ENCODE measurements at places on chromosomes 1 and 21.

DNA sequence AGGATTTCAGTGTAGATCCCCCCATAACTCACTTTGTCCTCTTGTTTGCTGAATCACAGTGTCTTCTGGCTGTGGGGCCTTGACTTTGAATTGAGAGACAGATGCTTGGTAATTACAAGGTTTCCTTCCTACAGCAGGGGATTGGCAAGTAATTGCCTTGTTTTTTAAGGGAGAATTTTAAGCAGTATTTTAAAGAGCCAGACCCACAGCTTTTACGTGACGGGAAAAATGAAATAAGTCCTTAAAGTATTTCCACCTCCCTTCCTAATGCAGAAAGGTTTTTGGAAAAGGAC, 41.0 kb downstream of the PGBD5 start:
- DNase-seq = peak; percentile 68

- no peak for DNase-seq
Observed at GRCh38 chr21:14995226-14995625, 69.6 kb downstream of the NRIP1 start.

DNA sequence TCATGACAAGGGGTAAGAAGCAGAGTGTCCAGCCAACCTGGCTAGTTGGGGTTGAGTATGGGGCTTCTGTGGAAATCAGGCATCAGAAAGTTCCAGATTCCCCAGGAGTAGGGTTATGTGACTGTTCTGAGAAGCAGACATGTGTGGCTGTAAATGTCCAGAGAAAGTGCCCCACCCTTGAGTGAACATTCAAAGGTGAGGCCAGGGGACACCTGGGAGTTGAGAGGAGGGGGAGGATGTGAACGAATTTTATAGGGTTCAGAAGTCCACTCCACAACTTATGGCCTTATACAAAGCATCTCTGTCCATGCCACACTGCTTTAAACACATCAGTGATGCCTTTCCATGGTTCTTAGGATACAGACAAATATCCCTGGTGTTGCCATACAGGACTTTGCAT, 133.3 kb downstream of the IGSF21 start:
- DNase-seq = no peak

DNA sequence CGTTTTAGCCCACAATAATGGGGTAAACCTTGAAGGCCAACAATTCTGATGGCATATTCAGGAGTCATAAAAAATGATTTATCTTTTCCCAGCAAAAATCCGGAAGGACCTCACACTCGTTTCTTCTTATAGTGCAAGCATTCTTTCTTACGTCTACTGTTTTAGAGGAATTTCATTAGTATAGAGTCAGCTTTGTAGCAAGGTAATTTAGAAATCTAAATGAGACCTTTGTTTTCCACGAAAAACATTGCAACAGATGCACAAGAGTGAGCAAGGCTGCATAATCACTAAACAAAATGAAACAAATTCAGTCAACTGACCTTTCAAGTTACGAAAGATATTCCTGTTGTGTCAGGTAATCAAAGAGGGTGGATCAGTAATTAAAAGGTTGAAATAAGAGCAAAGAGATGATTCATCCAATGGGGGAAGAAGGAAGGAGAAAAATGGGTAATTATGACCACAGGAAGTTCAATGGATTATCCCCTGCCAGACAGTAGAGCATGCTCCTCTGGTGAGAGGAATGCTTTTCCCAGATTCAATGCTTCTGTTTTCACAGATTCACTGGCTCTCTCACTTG, 560 bp upstream of the CSDE1 start:
- DNase-seq = no peak

DNA sequence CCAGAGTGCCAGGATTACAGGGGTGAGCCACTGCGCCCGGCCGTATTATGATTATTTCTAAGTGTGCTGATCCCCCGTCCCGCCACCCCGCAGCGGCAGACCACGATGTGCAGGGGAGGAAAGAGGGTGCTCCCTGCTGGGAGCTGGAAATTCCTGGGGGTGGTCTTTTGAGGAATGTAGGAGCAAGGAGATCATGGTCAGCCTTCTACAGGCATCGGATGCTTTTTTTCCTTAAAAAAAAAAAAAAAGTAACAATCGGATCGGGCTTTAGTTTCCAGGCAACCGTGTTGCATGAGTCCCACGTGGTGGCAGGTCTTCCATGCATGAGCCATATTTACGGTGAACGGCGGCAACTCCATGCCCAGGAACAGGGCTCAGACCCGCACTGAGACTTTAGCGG, 74.2 kb upstream of the COX20 start:
- DNase-seq = peak; percentile 69

- DNase-seq = peak; percentile 58
Observed at GRCh38 chr1:61337981-61338848, 255.9 kb downstream of the NFIA start.

DNA sequence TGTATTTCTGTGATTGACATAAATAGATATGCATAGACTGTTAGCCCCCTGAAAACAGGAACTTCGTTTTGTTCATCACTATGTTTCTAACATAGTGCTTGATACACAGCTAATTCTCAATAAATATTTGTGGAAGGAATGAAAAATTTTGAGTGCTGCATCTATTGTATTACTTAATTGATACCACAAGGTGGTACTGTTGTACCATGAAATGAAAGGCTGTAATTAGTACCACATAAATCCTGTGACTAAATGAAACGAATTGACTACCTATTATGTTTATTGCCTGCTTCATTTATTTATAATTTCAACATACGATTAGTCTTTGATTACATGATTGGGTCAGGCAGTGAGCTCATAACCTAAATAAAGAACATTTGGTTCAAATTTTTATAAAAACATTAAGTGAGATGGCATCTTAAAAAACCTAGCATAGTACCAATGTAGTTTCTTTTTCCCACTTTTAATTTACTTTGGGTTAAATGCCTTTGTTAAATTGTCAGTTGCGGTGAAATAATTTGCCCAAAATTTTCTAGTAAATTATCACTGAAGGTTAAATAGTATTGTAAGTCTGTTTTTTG, 15.0 kb upstream of the TGFB2 start:
- DNase-seq = peak; percentile 66

DNA sequence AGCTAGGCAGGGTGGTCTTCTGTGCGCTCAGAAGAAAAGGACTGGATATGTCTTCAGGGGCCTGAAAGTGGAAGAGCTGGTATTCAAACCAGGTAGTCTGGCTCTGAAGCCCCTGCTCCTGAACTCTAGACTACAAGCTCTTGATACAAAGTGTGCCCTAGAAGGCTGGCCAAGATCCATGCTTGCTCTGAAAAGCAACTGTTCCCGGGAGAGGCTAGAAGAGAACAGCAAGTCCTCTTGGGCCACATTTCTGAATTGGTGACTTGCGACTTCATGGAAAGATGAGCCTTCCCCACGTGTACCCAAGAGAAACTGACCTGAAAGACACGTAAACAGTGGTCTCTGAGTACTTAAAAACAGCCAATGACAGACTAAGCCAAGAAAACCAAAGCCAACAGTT, 123.3 kb upstream of the GRIK3 start:
- DNase-seq = no peak

GRCh38 chr1:151159373-151159772, 2.9 kb downstream of the TNFAIP8L2 start:
- peak; percentile 35 for DNase-seq

DNA sequence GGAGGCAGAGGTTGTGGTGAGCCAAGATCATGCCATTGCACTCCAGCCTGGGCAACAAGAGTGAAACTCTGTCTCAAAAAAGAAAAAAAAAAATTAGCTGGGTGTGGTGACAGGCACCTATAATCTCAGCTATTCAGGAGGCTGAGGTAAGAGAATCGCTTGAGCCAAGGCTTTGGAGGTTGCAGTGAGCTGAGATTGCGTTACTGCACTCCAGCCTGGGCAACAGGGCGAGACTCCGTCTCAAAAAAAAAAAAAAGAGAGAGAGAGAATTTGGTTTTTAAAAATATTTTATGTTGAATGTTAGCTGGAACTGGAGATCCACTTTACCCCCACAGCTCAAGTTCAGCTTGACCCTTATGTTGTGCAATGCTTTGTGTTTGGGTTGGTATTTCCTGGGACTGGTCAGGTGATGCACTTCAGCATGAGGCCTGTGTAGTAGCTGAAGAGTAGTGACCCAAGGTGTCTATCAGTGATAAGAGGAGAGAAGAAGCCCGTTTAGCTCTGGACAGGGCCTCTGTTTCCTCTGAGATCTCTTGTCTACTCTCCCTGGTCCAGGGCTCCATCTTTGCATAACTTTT, 36.8 kb upstream of the MACF1 start:
- DNase-seq = no peak

DNA sequence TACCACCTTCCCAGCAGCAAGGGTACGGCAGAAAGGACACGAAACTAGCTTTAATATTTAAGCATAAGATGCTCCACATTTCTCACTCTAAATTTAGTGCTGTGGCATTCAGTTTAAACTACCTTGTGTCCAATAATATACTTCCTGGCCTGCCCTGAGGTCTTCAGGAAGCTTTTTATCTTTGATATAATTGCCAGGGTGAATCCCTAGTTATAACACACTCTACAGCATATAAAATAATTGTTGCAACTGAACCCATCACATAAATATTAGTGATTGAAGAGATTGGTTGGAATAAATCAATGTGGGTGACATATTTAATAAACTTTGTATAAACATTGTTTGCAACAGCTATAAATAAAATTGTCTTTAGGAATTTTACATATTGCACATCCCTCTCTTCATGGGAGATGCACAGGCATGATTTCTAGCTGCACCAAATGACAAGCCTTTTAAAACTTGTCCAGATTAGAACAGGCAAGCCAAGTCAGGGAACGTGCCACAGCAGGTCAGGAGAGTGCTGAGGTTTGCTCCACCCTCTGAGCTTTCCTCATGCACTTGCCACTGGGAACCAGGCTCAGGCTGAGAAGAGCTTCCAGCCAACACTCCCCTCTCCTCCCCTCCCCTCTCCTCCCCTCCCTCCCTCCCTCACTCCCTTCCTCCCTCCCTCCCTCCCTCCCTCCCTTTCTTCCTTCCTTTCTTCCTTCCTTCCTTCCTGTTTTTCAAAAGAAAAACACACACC, 623.2 kb upstream of the PKN2 start:
- no peak for DNase-seq

GRCh38 chr21:38349111-38349746, 92.4 kb downstream of the KCNJ15 start:
- DNase-seq = peak; percentile 96

DNA sequence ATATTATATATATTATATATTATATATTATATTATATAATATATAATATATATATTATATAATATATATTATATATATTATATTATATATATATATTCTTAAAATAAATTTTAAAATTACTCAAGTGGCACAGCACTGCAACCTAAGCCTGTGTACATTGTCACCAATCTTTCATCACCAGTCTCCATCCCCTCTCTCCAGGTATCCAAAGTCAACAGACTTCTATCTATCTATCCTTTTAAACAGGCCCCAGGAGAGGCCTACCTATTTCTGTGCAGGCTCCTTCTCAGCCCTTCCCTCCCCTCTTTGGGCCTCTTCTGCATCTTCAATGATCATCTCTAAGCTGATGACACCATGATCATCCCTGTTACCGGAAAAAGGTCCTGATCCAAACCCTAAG, 111.7 kb downstream of the RHOU start:
- DNase-seq = no peak

DNA sequence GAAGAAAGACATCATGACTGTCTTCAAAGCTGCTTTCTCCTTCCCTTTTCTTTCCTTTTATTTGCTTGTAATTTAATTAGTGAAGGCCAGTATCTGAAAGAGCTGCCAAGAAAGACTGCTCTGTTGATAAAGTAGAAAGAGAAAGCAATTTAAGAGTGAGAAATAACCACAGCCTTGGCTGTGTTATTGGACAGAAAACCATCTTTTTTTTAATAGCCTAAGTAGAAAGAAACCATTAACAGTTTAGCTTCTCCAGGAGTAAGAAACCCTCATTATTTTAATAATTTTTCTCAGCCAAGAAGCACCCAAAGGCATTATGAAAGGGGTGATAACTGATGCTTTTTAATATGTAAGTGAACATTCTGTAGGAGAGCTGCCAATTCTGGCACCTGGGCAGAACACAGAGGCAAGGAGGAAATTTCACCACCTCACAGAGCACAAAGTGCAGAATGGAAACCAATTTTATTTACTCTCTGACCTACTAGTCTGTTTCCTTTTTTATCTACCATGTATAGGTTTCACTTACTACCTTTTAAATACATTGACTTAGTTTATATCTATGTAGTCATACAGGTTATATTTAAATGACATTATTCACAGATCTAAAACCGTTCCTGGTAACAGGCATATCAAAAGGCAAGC, 703.2 kb downstream of the MRPL39 start:
- no peak for DNase-seq

DNA sequence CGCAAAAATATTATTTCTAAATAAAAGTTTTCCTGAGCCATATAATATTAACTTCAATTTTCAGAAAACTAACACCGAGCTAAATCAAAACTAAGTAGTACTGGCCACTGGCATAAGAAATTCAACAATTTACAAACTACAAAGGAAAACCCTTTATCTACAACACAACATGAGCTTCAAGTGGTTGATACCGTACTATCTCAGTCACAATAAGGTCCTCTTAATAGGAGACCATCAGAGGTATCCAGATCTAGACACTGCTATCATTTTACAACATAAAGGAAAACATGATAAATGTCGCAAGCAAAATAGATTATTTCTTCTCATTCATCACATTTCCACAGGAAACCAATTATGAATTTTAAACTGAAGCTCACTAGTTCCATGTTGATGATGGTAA, 39.5 kb downstream of the GATAD2B start:
- DNase-seq = no peak

DNA sequence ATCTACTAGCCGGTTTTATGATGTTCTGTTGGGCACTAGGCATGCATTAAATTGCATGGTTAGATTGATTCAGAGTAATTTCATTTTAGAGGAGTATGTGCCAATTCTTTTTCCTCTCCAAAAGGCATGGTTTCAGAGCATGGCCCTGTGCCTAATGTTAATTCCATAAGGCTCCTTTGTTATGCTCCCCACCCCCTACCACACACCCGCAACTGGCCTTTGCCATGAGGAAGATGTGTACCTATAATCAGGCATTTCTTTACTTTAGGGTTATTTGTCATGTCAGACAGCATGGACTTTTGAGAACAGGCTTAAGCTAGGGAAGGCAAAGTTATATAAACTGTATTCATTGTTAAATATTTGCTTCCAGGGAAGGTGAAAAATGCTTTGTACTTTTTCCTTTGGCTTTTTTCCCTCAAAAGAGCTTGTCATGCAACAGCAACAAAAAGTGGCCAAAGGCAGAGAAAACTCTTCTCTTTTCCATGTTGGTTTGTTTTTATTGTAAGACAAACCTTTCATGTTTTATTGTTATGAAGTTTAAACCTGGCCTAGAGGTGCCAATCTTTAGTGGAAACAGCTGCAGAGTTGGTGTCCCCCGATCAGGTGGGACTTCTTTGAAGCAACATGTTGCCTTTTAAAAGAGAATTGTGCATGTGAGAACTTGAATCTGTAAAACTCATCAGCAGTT, 24.3 kb upstream of the NBL1 start:
- no peak for DNase-seq

- no peak for DNase-seq
Observed at GRCh38 chr1:218817691-218818465, 355.8 kb upstream of the LYPLAL1 start.

GRCh38 chr1:235943581-235944114, 76.9 kb upstream of the LYST start:
- no peak for DNase-seq

GRCh38 chr21:20270365-20271055, 727.7 kb upstream of the NCAM2 start:
- DNase-seq = no peak
